ENCODE measurements at places on chromosomes 3 and 15.

DNA sequence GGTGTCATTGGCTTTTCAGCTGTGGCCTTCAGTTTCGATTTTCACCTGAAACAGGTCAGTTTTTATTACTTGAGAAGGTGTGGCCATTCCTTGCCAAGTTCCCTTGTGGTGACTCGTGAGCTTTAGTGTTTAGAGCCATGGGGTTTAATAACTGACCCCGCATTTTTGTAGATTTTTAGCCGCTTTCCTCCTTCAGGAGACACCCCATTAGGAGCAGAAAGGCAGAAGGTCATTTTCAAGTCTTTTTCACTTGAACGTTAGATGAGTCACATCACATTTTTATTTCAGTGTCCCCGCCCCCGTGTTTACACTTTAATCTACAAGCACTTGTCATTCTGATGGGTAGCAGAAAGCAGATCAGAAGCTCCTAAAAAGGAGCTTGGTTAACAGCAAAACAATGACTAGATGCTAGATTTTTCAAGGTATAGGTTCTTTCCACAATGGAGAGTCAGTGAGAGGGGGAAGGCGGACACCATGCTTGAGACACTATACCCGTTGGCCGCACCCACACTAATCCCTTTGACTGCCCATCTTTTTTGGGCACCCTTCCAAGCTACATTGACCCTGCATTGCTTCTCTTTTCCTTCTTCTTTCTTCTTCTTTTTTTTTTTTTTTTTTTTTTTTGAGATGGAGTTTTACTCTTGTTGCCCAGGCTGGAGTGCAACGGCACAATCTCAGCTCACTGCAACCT is 132.7 kb downstream of the GHSR start:
- DNase-seq: no peak

DNA sequence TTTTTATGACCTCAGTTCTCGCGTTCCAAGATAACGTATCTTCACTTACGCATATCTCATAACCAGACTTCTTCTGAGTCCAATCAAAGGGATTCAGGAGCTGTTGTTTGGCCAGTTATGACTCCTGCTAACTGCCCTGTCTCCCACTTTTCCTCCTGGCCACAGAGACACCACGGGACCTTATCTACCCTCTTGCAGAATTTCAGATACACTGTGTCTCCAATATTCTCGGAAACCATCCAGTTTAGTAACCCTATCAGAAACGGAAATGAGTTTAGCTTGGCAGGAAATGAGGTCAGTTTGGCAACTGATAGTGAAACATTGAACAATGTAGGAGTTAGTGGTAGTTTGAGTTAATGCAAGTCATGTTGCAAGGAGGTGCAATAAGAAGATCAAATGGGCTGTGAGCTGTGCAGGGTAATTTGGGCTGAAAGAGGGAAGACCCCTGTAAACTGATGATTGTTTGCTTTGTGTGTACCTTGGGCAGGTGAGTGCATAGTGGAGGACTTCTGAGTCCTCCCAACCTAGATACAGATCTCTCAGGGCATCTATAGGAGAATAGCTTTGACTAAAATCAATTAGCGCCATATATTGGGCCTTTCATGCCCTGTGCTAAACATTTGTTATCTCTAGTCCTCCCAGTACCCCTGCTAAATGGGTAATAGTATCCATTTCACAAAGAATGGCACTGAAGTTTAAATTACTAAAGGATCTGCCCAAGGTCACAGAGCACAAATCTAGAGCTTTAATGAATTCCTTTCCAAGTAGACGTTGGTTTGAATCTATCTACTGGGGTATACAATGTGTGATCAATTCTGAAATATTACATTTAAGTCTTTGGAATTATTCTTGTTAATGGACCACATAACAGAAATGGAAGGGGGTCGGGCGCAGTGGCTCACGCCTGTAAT is 41.3 kb upstream of the PIK3CB start:
- no peak for DNase-seq

- DNase-seq: no peak
These were observed 87.7 kb downstream of the XXYLT1 start for GRCh38 chr3:195183071-195183776.

- DNase-seq: no peak
These were observed 1.5 kb downstream of the CIB1 start for GRCh38 chr15:90232196-90232595.

DNA sequence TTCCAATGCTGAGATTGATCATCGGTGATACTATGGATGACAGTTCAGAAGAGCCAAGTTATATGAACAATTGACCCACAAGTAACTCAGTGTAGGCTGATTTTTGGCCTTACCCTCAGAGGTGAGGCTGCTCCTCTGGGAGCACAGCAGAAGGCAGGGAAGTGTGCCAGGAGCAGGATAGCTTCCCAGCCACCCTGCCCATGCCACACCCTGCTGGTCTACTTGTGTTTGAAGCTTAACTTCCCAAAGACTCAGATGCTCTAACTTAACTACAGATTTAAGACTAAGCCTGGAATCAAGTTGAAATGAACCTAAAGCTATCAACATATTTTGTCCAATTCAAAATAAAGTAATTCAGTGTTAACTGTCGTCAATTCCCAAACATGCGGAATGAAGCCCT is 77.5 kb downstream of the BOC start:
- DNase-seq: no peak

Measured in activated CD4-positive, alpha-beta memory T cell treated with anti-CD3 and anti-CD28 coated beads, Interleukin-2, amount 10 ng/mL, durations not matched to agents 7 days and 5 days (primary cell).